ENCODE measurements at places on chromosomes 11 and 22.
A peak's percentile ranks its signal among the peaks of the same experiment; 100 is the strongest.

GRCh38 chr11:15234796-15235195 lies 120.1 kb downstream of the INSC start:
- no peak for DNase-seq

- DNase-seq, result no peak
These were observed 32.9 kb downstream of the PPM1F start for GRCh38 chr22:21919526-21920307.

DNA sequence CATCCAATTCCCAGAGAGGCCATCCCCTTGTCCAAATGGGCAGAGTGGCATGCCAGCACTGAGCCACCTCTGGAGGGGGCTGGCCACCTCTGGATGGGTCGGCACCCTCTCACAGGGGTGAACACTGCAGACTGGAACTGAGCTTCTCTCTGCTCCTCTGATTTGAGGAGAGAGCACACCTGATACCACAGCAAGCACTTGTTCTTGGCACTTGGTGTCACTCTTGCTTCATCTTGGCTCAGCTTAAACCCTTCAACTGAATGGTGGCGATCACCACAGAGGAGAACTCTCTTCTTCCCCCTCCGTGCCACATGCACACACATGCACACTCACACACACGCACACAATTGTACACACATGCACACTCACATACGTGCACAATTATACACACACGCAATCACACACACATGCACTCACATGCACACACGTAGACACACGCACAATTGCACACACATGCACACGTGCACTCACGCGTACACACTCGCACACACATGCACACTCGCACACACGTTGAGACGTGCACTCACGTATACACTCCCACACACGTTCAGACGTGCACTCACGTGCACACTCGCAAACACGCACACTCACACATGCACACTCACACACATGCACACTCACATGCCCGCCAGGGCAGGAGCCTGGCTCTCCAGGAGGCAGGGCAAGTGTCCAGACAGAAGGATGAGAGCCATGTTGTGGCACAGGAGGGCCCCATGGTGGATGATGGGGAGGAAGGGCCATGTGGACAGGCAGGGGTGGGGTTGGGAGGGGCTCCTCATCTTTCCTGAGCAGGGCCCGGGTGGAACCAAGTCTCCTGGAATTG lies 23.4 kb downstream of the OVOL1 start:
- no peak for DNase-seq

GRCh38 chr11:120063686-120064340 lies 74.1 kb downstream of the TRIM29 start:
- DNase-seq, result no peak

DNA sequence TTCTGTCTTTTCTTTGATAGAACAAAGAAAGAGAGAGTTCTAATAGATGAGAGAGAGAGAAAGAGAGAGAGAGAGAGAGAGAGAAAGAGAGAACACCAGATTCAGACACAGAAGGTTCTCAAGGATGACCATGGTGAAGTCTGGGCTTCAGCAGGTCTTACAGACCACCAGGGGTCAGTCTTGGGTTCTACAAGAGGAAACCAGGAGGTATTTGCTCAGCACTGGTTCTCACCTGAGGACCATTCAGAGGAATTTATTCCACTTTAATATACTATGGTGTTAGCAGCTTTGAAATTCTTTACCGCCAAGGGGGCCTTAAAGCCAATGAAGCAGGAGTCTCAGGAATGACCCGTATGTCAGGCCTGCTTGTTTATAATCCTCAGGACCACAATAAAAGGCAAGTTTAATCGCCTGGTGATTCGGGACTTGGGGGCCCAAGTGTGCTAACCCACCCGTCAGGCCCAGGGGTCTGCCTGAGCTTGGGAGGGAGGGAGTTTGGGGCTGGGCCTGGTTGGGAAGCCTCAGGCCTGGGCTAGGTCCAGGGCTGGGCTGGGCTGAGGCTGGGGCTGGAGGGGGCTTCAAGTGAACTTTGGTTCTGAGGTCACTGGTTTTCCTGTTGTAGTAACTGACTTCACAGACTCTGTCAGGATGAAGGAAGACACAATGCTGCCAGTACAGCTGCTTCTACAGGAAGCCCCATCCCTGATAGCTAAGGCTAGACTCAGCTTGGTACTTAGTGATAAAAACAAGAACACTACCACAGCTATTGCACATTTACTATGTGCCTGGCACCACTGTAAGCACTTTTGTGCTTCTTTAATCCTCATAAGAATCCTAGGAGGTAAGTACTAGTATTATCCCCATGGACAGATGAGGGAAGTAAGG lies 179.2 kb upstream of the ZBED5 start:
- peak; percentile 91 for DNase-seq

GRCh38 chr11:61752117-61752924 lies at the start of gene MYRF:
TSS of gene MYRF (plus strand) at chr11:61752636. CDS start at chr11:61752745, 109 bp downstream.
- peak; percentile 51 for DNase-seq
